OCI-M1 (cell line): ENCODE measurements at places on chromosomes 6 and 20.

DNA sequence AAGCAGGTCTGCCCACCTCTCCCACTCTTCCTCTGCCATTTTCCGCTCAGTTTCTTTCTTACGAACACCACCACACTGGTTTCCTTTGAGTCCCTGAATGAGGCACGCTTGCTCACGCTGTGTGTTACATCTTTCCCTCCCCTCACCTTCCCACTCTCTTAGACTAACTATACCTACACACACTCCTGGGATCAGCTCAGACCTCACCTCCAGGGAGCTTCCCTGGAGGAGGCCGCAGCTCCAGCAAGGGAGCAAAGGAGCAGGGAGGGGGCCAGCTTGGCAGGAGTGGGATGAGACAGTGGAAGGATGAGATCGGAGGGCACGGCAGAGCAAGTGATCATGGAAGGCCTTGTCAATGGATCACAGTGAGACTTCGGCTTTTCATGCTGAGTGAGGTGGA, 28.3 kb upstream of the B4GALT5 start:
- DNase-seq, result no peak

DNA sequence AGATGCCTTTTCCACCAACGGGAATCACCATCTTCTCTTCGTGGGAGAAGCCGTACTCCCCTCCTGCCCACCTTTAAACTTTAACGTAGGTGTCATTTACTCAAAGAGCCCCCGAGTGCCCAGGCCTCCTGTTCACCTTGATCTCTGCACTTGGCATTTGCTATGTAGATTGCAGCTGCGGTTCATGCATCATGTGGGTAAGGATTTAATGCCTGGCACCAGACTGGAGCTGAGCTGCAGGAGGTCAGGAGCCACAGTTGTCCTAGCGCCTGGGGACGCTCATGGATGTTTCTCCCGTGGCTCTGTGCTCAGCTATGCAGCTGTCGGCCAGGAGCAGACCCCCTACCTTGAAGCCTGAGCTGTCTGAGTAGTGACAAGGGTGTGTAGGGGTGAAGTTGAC, 133.7 kb downstream of the CDH4 start:
- DNase-seq, result no peak

DNA sequence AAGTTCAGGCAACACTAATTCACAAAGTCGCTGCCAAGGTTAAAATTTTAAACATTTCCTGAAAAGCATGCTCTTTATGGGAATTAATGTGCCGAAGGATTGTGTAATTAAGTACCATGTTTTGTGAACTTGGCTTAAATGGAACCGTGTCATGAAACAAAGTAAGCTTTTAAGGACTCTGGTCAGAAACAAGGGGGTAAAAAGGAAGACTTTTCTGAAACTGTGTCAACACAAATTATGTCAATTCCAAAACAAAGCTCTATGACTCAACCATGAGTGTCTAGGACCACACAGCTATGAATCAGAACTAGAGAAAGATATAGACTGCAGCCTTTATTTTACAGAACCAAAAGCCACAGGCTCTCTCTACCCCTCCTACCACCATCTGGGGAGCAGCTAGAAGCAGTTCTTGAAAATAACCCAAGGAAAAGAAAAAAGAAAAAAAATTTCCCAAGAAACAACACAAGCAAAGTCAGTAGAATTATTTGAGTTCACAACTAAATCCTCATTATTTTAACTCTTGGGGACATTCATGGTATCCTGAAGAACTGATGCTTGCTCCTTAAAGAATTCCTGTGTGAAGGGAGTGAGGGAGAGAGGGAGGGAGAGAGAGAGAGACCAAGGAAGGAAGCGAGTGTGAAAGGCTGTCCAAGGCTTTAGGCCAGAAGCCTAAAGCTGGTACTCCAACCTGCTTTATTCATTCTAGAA, 81.9 kb downstream of the ZMYND8 start:
- DNase-seq, result peak; percentile 50

- peak; percentile 99 for DNase-seq
These were observed 8.6 kb upstream of the TRIB3 start for GRCh38 chr20:371755-372542.

- no peak for DNase-seq
These were observed 466 bp upstream of the PSMB1 start for GRCh38 chr6:170553534-170554012.

GRCh38 chr6:107684996-107685395, 139.1 kb downstream of the SCML4 start:
- peak; percentile 15 for DNase-seq

DNA sequence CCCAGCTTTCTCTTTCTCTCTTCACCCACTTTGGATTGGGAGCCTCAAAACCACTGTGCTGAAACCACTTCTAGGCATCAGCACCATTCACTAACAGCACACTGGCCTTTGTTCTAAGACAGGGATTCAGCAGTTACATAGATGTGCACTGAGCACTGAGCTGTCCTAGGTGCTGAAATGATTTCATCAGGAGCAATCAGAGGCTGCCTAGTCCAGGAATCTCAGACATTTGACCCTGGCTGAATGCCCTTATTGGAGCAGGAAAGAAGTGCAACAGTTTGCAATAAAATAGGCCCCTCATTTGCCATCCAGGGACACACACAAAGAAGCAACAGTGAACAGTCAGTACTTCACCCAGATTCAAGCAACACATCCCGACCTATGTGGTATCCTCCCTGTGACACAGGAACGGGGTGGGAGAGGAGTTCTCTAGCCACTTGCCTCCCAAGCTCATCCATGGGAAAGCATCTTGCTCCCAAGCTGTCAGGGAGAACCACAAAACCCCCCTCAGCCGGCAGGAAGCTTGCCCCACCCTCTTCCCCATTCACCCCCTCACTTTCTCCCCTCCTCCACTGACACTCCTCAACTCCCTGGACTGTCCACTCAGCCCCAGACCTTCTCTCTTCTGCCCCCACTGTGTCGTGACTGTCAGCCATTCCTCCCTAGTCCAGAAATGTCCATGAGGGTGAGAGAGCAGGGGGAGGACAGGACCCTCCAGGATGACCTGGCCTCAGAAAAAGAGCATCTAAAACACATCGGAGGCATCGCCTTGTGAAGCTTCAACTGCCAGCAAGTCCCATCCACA, 304.4 kb downstream of the PREX1 start:
- peak; percentile 54 for DNase-seq

DNA sequence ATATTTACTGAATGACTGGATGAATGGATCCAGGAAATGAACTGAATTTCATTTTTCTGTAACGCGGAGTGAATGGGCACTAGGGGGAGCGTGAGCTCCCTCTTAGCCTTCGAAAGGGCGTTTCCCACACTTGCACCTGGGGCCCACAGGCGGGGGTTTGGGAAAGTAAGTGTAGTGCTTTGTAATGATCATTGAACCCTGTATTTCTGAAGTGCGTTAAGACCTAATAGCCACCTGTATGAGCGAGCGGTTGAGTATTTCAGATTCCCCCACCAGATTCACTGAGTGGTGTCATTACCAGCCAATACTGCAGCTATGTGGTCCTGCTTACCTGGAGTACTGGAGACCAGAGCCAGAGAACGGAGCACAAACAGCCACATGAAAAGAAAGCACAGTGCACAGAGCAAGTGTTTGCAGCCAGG, 10.5 kb downstream of the SYTL3 start:
- peak; percentile 50 for DNase-seq

DNA sequence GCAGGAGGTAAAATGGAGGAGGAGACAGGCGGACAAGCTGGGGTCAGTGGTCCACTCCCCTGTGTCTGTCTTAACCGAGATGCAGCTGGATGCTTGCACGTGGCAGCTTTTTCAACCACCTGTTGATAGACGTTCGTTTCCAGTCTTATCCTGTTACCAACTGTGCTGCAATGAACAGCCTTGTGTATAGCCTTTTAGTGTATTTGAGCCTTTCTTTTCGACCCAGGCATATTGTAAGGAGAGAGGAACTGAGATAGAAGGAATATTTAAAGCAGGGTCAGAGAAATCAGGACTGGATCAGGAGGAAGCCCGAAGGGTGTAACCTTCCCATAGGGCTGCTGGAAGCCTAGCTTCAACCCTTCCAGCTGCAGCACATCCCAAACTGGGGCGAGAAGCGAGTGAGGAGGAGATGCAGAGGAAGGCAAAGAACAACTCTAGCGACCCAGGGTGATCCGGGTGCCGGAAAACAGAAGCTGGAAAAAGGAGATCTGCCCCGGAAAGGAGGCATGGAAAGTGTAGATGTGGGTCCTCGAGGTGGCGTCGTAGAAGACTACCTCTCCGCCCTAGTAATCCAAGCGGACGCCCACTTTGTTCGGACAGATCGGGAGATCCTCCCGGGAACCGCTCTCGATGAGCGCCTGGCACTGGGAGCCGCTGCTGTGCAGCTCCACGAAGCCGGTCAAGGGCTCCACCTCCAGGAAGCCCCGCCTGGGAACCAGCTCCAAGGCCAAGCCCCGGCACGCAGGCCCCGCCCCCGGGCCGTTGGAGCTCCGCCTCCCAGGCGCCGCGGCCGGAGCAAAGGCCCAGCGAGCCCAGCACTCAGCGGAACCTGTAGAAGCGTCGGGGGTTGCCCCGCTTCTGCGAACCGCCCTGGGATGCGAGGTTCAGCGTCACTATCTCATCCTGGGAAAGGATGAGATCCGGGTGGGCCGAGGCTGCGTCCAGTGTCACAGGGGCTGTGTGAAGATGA, 11.2 kb downstream of the TRIM31 start:
- peak; percentile 96 for DNase-seq

DNA sequence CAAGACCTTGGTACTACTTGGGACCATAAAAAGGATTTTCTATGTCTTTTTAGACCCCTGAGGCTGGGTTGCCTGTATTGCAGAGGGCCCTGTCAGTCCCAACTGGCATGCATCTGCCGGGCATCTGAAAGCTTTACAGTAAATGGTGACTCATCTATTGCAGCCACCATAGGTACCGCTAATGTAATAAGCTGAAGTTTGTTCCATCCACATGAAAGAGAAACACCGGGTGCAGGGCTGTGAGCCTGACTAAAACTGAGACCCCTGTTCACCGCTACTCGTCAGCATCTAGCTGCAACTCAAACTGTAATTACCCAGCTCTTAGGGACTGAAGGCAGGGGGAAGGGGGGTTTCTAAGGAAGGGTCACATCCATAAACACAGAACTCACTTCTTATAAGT, 49.5 kb downstream of the TRERF1 start:
- no peak for DNase-seq

- DNase-seq, result no peak
These were observed 709.6 kb upstream of the MARCKS start for GRCh38 chr6:113147544-113147943.

DNA sequence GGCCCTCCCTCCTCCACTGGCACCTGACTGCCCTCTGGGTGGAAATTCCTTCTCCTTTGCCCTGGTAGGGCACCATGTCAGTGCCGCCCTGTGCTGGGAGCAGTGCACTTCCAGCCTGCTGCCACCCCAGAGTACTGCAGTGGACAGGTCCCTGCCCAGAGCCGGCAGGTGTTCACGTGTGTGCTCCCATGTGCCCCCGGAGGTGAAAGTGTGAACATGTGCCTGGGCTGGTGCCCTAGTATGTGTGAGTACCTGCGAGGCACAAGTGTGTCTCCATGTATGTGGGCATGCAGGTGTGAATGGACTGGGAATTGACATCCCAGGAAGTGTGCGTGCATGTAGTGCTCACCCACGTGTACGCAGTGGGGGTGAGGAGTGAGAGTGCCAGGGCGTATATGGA, 29.4 kb downstream of the SDCBP2 start:
- no peak for DNase-seq

DNA sequence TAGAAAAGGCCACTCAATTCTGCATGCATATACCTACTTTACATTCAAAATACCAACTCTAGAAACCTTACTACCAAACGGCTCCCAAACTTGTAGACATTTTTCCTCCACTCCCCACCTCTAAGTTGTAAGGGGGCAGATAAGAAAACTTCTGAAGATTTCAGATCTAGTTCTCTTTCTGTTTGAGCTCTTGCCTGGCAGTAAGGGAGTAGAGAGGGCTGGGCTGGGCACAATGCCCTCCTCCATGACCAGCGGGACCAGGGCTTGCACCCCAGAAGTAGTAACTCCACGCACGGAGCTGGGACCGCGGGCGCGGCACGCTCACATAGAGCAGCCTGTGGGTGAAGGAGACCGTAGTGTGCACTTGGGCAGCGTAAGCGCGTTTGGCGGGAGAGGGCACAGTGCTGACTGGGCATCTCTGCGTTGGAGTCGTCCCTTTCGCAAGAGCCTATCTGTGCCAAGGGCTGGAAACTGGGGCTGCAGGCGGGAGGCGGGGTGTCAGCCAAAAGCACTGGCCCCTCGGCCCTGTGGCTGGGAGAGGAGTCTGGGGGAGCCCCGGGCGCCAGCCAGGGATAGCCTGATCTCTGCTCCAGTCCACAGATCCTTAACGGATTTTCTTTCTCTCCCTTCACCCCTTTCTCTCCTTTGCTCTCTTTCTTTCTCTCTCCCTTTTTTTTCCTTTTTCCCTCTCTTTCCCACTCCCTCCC, 32.4 kb downstream of the PHACTR1 start:
- DNase-seq, result no peak

DNA sequence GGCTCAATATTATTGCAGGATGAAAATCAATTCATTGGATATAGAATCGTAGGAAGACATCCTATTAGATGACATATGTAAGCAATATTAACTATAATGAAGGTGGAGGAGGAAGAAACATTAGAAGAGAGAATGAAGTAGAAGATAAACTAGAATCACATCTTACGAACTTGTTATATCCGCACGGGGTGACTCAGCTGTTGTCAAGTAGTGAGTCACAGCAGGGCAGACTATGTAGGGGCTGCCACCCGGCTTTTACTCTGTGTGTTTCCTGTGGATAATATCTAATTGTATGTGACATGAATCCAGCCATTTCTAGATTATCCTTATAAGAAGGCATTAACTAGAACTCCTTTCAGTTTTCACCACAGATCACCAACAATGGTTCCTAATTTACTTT, 520.2 kb downstream of the DOK5 start:
- DNase-seq, result no peak

- no peak for DNase-seq
These were observed 10.8 kb downstream of the L3MBTL3 start for GRCh38 chr6:130029163-130029562.

DNA sequence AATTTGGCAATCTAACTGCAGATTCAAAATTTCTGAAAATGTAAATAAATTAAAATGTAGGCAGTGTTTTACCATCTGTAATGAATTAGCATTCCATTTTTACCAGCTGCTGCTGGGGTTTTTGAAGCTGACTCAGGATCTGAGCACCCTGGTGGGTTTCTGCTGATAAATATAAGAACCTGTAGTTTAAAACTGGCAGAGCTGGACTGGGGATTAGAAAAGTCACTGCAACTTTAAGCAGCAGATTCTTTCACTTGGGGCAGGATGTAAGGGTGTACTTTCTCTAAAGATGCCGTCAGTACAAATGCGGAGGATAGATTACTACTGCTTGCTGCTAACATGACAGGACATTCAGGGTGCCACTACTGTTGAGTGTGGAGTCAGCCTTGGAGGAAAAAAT, 341.8 kb downstream of the CDKAL1 start:
- no peak for DNase-seq
